ENCODE measurements at places on chromosomes 4 and X.

GRCh38 chr4:176549161-176549865 is 229.5 kb downstream of the SPCS3 start:
- DNase-seq, result peak; percentile 46
- H3K27ac ChIP-seq, result peak overlapping the region; percentile 66
- H3K4me1 ChIP-seq, result peaks cover 20% of the 10 kb centered on the region
- H3K36me3 ChIP-seq, result no peaks in the 10 kb centered on the region
- H3K4me3 ChIP-seq, result no peak overlapping the region

GRCh38 chrX:100674705-100675104 is 30.7 kb downstream of the SRPX2 start:
- no peak for DNase-seq
- no peak overlapping the region for H3K27ac ChIP-seq
- no peaks in the 10 kb centered on the region for H3K36me3 ChIP-seq
- H3K27me3 ChIP-seq, result no peaks in the 10 kb centered on the region
- no peak overlapping the region for H3K4me3 ChIP-seq

- DNase-seq, result no peak
- H3K4me1 ChIP-seq, result no peaks in the 10 kb centered on the region
- no peaks in the 10 kb centered on the region for H3K27me3 ChIP-seq
- no peak overlapping the region for H3K4me3 ChIP-seq
Measured at GRCh38 chr4:172989984-172990820, 178.4 kb upstream of the GALNT7 start.

GRCh38 chrX:20802036-20802435 is 535.3 kb upstream of the RPS6KA3 start:
- no peak overlapping the region for H3K27ac ChIP-seq
- no peak for DNase-seq
- no peaks in the 10 kb centered on the region for H3K4me1 ChIP-seq
- H3K36me3 ChIP-seq, result no peaks in the 10 kb centered on the region

DNA sequence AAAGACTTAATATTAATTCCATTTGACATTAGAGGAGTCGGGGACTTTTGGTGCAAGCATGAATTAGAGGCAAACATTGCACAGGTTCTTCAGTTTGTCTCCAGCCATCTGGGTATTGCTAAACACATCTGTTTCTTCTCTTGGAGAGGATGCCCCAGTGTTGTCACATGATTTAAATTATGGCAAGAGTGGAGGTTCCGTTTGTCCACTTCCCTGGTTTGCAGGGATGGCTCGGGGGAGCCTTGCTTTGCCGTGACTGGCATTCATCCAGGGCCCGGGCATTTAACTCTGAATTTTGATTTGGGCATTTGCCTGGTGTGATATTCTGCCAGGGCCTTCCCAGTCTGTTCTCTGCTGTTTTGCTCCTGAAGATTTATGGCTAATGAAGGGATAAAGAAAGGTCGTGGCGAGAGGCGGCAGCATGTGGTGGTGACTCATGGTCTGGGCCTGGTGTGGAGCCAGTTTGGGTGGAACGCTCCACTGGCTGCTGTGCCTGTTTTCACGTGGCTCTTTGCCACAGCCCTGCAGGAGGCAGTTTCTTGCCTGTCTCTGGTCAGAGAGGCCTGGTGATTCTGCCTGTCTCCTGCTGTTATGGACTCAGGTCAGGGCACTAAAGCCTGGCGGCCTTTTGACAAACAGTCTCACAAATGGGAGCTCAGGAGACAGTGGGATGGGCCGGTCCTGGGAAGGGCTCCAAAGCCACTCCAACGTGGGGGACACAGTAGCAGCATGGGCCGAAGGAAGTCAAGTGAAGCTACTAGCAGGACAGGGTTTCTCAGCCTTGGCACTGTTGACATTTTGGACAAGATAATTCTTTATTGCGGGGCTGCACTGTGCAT is 99.4 kb upstream of the PGRMC2 start:
- peaks cover 35% of the 10 kb centered on the region for H3K4me1 ChIP-seq
- DNase-seq, result peak; percentile 97
- H3K27ac ChIP-seq, result peak overlapping the region; percentile 87
- no peaks in the 10 kb centered on the region for H3K27me3 ChIP-seq

- no peak overlapping the region for H3K27ac ChIP-seq
- H3K27me3 ChIP-seq, result no peaks in the 10 kb centered on the region
- H3K4me1 ChIP-seq, result no peaks in the 10 kb centered on the region
- no peaks in the 10 kb centered on the region for H3K36me3 ChIP-seq
- H3K4me3 ChIP-seq, result no peak overlapping the region
Measured at GRCh38 chr4:12902735-12903134, 581.4 kb downstream of the RAB28 start.

- no peak for DNase-seq
- H3K27ac ChIP-seq, result peak overlapping the region; percentile 92
- H3K36me3 ChIP-seq, result peaks cover under 1% of the 10 kb centered on the region
- H3K27me3 ChIP-seq, result no peaks in the 10 kb centered on the region
- peak overlapping the region; percentile 75 for H3K4me3 ChIP-seq
Measured at GRCh38 chr4:185142564-185142911, 528 bp upstream of the SLC25A4 start.

DNA sequence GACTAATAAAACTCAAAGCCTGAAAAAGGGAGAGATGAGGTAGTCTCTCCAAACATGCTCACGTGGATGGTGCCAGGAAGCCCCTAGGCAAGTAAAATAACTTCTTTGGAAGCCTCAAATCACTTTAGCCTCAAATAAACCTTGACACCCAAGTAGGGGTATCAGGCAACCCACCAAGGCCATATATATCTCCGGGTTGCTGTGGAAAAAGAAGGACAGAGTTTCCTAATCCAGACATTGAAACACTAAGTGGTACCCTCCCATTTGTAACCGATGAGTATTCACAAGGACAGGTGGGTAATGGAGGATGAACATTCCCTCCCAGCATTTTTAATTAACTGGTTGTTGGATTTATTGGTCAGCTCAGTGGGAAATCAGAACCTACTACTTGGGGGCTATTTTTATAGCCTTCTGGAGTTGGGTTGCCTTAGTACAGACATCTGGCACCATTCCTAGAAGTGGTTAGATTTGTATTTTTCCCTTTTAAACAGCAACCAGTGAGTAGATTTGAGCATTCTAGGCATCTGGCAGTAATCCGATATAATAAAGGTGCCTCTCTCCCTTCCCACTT is 87.7 kb downstream of the GPC3 start:
- DNase-seq, result no peak
- no peak overlapping the region for H3K4me3 ChIP-seq
- no peaks in the 10 kb centered on the region for H3K27me3 ChIP-seq
- H3K4me1 ChIP-seq, result no peaks in the 10 kb centered on the region
- no peak overlapping the region for H3K27ac ChIP-seq

DNA sequence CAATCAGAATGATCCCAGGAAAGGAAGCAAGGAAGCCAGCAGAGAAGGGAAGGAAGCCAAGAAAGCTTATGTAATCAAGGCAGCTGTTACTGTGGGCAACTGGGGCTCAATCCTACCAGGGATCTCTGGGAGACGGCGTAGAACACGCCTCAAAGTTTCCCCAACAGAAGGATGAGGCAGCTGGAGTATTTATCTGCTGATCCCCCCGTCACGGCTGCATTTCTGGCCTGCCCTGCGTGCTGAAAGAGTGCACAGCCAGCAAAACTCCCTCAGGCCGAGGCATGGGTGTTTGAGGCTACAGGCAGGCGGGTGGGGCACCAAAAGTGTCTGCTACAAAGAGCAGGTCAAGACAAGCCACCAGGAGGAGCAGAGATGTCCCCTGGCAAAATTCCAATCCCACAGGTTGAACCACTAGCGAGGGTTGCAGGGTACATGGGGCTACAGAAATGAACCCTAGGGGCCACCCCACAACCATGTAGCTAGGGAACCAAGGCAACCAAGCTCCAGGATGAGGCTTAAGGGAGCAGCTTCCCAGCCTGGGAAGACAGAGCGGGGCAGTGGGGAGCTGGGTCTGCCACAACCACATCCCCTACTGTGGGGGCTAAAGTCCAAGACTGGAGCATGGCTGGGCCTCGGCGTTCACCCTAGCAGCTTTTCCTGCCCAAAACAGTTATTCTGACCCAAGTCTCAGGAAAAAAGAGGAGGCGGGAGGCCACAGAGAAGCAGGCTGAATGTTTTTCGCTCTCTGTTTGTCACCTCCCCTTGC is 113.4 kb downstream of the BCOR start:
- H3K4me3 ChIP-seq, result no peak overlapping the region
- H3K27ac ChIP-seq, result no peak overlapping the region
- no peaks in the 10 kb centered on the region for H3K4me1 ChIP-seq
- H3K36me3 ChIP-seq, result no peaks in the 10 kb centered on the region
- no peak for DNase-seq

GRCh38 chrX:106450405-106450804 is 161.4 kb upstream of the RADX start:
- no peaks in the 10 kb centered on the region for H3K27me3 ChIP-seq
- no peak overlapping the region for H3K4me3 ChIP-seq

GRCh38 chr4:173370130-173370476 is 651 bp upstream of the SAP30 start:
- peak overlapping the region; percentile 65 for H3K4me3 ChIP-seq
- H3K27ac ChIP-seq, result peak overlapping the region; percentile 54
- no peaks in the 10 kb centered on the region for H3K27me3 ChIP-seq
- H3K4me1 ChIP-seq, result peaks cover 6% of the 10 kb centered on the region
- H3K36me3 ChIP-seq, result no peaks in the 10 kb centered on the region
- DNase-seq, result peak; percentile 71

DNA sequence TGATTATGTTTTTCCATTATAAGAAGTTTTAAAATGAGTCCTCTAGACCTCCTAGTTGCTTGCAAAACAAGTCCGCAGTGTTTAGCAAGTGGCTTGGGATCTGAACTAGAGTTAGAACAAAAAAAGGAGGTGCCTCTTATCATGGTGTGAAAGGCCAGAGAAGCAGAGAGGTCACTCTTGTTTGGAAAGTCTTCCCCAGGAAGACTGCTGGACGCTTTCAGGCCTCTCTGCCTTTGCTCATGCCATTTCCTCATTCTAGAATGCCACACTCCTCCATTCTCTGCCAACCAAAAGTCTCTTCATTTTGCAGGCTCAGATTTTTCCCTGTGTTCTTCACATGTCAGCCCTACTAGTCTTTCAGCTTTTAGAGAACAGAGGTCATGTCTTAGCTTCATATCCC is 14.9 kb downstream of the PARM1 start:
- H3K4me3 ChIP-seq, result no peak overlapping the region
- no peaks in the 10 kb centered on the region for H3K36me3 ChIP-seq
- H3K27ac ChIP-seq, result no peak overlapping the region

- H3K4me3 ChIP-seq, result no peak overlapping the region
- no peak overlapping the region for H3K27ac ChIP-seq
- H3K4me1 ChIP-seq, result no peaks in the 10 kb centered on the region
- no peaks in the 10 kb centered on the region for H3K27me3 ChIP-seq
- DNase-seq, result no peak
- H3K36me3 ChIP-seq, result no peaks in the 10 kb centered on the region
Measured at GRCh38 chrX:132750331-132751062, 207.9 kb downstream of the HS6ST2 start.

- no peaks in the 10 kb centered on the region for H3K27me3 ChIP-seq
- no peaks in the 10 kb centered on the region for H3K36me3 ChIP-seq
- H3K4me1 ChIP-seq, result no peaks in the 10 kb centered on the region
- DNase-seq, result no peak
- no peak overlapping the region for H3K4me3 ChIP-seq
Measured at GRCh38 chr4:27973700-27974099, 1113.1 kb downstream of the STIM2 start.

DNA sequence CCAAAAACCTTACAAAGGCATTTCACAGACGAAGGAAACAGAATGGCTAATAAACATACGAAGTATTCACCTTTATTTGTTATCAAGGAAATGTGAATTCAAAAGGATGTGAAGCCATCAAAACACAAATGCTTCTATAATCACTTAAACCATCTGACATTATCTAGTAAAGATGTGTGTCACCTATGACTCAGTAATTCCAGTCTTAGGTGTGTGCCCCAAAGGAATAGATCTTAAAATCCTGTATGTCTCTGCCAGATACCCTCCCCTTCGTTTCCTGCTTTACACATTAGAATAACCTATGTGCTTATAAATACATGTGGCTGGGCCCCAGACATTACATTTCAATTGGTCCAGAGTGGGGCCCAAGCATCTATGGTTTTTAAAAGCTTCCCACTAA is 41.8 kb upstream of the CEP135 start:
- no peak for DNase-seq
- H3K27me3 ChIP-seq, result no peaks in the 10 kb centered on the region
- peaks cover 4% of the 10 kb centered on the region for H3K36me3 ChIP-seq
- no peak overlapping the region for H3K4me3 ChIP-seq
- H3K4me1 ChIP-seq, result no peaks in the 10 kb centered on the region

- peak; percentile 55 for DNase-seq
- H3K36me3 ChIP-seq, result no peaks in the 10 kb centered on the region
- no peaks in the 10 kb centered on the region for H3K27me3 ChIP-seq
- H3K4me3 ChIP-seq, result no peak overlapping the region
- H3K27ac ChIP-seq, result peak overlapping the region; percentile 98
- H3K4me1 ChIP-seq, result no peaks in the 10 kb centered on the region
Measured at GRCh38 chrX:103356858-103357257, 552 bp downstream of the TCEAL9 start.

DNA sequence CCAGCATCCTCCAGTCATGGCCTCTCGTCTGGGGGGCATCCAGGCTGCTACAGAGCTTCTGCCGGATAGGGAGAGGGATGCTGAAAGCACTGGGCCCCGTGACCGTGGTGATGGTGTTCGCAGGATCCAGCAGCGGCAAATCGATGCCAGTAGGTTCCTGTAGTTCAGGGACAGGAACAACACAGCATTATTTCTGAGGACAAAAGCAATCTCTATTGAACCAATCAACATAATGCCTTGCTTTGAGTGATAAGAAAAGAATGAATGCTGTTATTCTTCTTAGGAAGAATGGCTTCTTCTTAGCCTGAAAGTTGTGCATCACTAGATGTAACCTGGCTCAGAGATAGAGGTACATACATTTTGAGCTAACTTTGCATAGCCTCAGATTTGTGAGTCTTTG is 378.6 kb downstream of the UNC5C start:
- DNase-seq, result no peak
- H3K4me1 ChIP-seq, result no peaks in the 10 kb centered on the region
- no peaks in the 10 kb centered on the region for H3K36me3 ChIP-seq
- H3K4me3 ChIP-seq, result no peak overlapping the region

- no peaks in the 10 kb centered on the region for H3K4me1 ChIP-seq
- H3K36me3 ChIP-seq, result no peaks in the 10 kb centered on the region
- H3K27me3 ChIP-seq, result no peaks in the 10 kb centered on the region
Measured at GRCh38 chr4:14269824-14270223, 642.3 kb upstream of the BOD1L1 start.

DNA sequence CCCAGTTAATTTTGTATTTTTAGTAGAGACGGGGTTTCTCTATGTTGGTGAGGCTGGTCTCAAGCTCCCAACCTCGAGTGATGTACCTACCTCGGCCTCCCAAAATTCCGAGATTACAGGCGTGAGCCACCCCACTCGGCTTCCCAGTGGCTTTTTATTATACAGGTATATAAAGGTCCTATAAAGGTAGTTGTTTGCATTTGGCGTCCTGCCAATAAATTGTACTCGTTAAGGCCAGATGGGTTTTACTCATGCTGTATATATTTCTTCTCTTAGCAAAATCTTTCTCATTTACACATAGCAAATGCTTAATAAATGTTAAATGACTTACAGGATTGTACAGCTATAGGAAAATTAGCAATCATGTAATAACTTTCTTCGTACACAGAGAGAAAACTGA is 6.9 kb downstream of the SHROOM3 start:
- H3K4me1 ChIP-seq, result no peaks in the 10 kb centered on the region
- no peak overlapping the region for H3K4me3 ChIP-seq
- no peaks in the 10 kb centered on the region for H3K36me3 ChIP-seq
- H3K27ac ChIP-seq, result no peak overlapping the region

DNA sequence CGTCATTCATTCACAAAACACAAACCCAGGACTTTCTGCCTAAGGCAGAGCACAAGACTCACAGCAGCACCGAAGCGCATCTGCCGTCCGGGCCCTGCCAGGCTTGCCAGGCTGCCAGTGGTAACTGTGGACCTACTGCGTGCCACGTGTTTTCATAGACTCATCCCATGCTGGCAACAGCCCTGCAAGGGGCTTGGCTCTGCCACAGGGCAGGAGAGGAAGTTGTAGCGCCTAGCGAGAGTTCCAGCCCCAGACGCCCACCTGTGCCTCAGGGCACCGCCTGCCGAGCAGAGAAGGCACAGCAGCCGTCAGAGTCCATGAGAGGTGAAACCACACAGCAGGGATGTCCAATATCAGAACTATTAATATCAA is 18.9 kb upstream of the MRFAP1 start:
- DNase-seq, result no peak
- no peak overlapping the region for H3K27ac ChIP-seq
